Naive thymus-derived CD8-positive, alpha-beta T cell (primary cell): ENCODE measurements at places on chromosomes 4 and X. TPM values are rescaled to one million over a fixed set of nuclear protein-coding genes. Genes with fewer than 3 reads are reported as not detected.
A peak's percentile ranks its signal among the peaks of the same experiment; 100 is the strongest.

Gene PARM1
- 0.11 TPM for total RNA-seq

Gene CCKAR
- total RNA-seq: not detected

Gene PLP1
- not detected for total RNA-seq

Gene F8
- total RNA-seq: 1.6 TPM

DNA sequence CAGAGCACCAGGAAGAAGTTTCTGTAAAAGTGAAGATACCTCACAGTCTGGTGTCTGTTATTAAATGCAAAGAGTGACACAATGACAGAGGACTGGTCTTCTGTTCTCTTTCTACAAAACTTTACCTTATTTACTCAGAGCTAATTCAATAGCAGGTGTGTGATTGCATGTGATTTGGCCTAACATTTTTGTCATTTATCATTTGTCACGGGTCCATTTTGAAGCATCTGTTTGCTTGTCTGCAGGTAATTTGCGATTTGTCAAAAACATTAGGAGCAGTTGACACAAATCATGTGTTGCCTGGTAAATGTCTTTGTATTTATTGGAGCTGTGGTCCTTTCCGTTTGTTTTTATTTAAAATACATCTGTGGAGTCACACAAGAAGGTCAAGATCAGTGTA is 1232.4 kb downstream of the STIM2 start:
- no peak overlapping the region for H3K27ac ChIP-seq
- no peaks in the 10 kb centered on the region for H3K27me3 ChIP-seq
- no peak for DNase-seq
- H3K4me1 ChIP-seq: no peaks in the 10 kb centered on the region
- no peaks in the 10 kb centered on the region for H3K36me3 ChIP-seq
- no peak overlapping the region for H3K4me3 ChIP-seq

DNA sequence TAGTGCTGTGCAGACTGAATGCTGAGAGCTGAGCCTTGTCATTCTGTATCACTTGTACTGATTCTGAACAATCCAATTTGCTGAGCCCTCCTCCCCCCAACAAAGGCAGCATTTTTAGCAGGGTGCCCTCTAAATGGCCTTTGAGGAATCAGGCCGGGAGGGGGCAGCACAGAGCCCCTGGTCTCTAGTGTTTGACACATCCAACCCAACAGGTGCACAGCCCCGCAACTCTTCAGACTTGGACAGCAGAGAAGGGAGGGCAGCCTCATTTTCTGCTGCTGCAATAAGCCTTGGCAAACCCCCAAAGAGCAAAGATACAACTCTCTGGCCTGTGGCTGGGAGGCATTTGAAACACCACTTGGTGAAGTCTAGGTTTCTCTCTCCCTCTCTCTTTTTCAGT is 3.4 kb downstream of the ATP1B4 start:
- peak; percentile 18 for DNase-seq
- H3K4me3 ChIP-seq: no peak overlapping the region
- H3K4me1 ChIP-seq: no peaks in the 10 kb centered on the region
- no peaks in the 10 kb centered on the region for H3K36me3 ChIP-seq
- H3K27me3 ChIP-seq: peaks cover 2% of the 10 kb centered on the region

GRCh38 chr4:18847249-18847890 is 825.8 kb upstream of the LCORL start:
- H3K4me1 ChIP-seq: no peaks in the 10 kb centered on the region
- no peaks in the 10 kb centered on the region for H3K27me3 ChIP-seq
- H3K27ac ChIP-seq: no peak overlapping the region
- no peaks in the 10 kb centered on the region for H3K36me3 ChIP-seq

DNA sequence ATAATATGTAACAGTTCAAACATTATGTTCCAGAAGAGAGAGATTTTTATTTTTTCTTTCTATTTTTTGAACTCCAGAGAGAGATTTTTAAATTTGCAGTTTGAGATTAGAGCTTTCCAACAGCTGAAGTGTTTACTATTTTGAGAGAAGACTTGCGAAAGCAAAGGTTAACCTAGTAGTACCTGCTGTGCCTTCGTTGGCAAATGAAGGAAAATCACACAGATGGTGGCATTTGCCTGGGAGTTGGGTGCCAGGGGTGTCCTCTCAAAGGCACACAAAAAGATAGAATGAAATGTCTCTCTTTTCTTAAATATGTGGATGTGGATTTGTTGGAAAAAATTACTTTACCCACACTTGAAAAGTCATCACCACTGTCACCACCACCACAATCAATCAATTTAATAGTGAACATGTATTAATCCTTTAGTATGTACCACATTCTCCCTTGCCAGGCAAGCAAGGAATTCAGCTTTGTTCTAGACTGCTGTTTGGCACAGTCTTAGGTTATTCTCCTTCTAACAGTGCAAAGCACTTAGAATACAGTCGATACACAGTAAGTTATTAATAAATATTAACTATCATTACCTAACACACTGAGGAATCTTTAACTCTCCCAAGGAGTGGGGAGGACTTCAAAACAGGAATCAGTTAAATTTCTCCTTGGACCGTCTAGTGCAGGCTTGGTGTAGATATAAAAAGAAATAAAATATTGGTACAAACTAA is 838.2 kb upstream of the FTHL17 start:
- DNase-seq: no peak
- H3K27me3 ChIP-seq: no peaks in the 10 kb centered on the region
- H3K36me3 ChIP-seq: no peaks in the 10 kb centered on the region
- no peak overlapping the region for H3K4me3 ChIP-seq
- no peak overlapping the region for H3K27ac ChIP-seq

DNA sequence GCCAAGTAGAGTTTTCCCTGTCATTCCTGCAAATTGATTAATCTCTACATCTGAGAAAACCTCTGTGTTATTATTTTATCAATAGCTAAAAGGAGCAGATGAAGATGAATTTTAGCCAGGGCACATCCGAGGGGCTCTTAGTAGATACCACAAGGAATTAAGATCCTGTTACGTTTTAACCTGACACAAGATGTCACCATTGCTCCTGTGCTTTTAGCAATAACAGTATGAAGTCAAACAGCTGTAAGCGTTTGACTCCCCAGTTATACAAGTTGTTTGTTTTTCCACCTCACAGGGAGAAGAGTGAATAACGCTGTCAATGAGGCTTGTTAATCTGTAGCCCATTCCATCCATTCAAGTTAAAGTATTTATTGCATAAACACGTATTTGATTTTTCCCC is 76.0 kb upstream of the AP1S2 start:
- H3K36me3 ChIP-seq: no peaks in the 10 kb centered on the region
- no peak overlapping the region for H3K27ac ChIP-seq
- DNase-seq: no peak
- peaks cover 33% of the 10 kb centered on the region for H3K27me3 ChIP-seq
- H3K4me1 ChIP-seq: no peaks in the 10 kb centered on the region

DNA sequence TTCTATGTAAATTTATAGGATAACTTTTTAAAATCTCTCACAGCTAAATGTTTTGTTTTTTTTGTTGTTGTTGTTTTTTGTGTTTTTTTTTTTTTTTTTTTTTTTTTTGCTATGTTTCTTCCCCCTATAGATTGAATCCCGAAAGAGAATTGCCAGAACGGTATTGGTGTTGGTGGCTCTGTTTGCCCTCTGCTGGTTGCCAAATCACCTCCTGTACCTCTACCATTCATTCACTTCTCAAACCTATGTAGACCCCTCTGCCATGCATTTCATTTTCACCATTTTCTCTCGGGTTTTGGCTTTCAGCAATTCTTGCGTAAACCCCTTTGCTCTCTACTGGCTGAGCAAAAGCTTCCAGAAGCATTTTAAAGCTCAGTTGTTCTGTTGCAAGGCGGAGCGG is 4.1 kb downstream of the BRS3 start:
- H3K4me1 ChIP-seq: peaks cover 2% of the 10 kb centered on the region
- H3K4me3 ChIP-seq: no peak overlapping the region
- no peak for DNase-seq
- H3K27ac ChIP-seq: no peak overlapping the region
- no peaks in the 10 kb centered on the region for H3K36me3 ChIP-seq
